ENCODE measurements at places on chromosomes 12 and 14. TPM values are rescaled to one million over a fixed set of nuclear protein-coding genes. Genes with fewer than 3 reads are reported as not detected.
A peak's percentile ranks its signal among the peaks of the same experiment; 100 is the strongest.

DNA sequence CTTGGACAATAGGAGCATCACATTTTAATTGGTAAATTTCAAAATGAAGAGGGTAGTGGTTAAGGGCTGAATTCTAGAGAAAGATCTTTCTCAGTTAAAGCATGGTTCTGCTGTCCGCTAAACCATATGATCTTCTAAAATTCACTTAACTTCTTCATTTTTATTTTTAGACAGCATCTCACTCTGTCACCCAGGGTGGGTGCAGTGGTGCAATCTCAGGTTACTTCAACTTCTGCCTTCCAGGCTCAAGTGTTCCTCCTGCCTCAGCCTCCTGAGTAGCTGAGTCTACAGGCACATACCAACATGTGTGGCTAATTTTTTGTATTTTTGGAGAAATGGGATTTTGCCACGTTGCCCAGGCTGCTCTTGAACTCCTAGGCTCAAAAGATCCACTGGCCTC, 226.7 kb upstream of the ABCD2 start:
- DNase-seq, result no peak
- H3K36me3 ChIP-seq, result no peaks in the 10 kb centered on the region
- no peaks in the 10 kb centered on the region for H3K4me1 ChIP-seq
- H3K27me3 ChIP-seq, result no peaks in the 10 kb centered on the region

Gene TESPA1
- 5.0 TPM for total RNA-seq

DNA sequence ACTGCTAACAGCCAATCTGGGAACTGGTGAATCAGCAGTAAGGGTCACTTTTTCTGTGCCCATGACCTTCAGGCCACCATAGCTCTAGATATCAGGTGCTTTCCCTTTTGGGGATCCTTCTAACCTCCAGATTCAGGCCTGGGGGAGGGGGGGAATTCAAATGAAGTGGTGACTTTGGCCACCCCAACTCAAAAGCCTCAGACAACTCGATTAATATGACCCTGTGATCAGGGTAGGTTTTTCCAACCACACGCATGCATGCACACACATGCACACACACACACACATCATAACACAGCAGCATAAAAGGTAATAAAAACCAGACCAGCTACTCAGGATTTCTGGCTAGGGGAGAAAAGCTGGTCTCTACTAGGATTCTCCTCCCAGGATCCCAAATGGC, 5.3 kb downstream of the TBX3 start:
- H3K27ac ChIP-seq, result peak overlapping the region; percentile 90
- H3K36me3 ChIP-seq, result peaks cover 21% of the 10 kb centered on the region
- H3K4me1 ChIP-seq, result no peaks in the 10 kb centered on the region
- peak overlapping the region; percentile 66 for H3K4me3 ChIP-seq
- DNase-seq, result no peak

- H3K4me3 ChIP-seq, result no peak overlapping the region
- DNase-seq, result no peak
- H3K36me3 ChIP-seq, result no peaks in the 10 kb centered on the region
- H3K27me3 ChIP-seq, result no peaks in the 10 kb centered on the region
- H3K27ac ChIP-seq, result no peak overlapping the region
- H3K4me1 ChIP-seq, result no peaks in the 10 kb centered on the region
Measured at GRCh38 chr14:32694795-32695449, 243.8 kb upstream of the NPAS3 start.

Gene COA8
- total RNA-seq, result 33.0 TPM

Gene ADAM21
- total RNA-seq, result 0.24 TPM

Gene RIC8B
- total RNA-seq, result 16.7 TPM

- peaks cover 3% of the 10 kb centered on the region for H3K27me3 ChIP-seq
- H3K4me3 ChIP-seq, result no peak overlapping the region
- DNase-seq, result no peak
- H3K27ac ChIP-seq, result no peak overlapping the region
- H3K4me1 ChIP-seq, result no peaks in the 10 kb centered on the region
Measured at GRCh38 chr14:56561606-56562005, 18.0 kb upstream of the TMEM260 start.

DNA sequence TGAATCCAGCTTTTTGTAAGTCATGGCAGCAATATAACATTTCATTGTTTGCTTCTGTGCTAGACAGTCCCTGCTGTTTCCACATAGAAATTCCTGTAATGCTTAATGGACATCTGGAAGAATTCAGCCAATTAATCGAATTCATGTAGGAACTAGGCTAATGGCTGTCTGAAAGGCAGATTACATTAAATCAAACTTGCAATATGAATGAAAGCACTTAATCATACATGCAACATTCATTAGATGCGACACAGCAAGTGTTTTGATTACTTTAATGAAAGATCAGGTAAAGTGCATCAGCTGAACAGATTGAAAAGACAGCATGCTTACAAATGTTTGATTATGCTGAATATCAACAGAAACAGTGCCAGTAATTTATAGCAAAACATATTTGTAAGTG, 24.1 kb upstream of the INSM2 start:
- no peak for DNase-seq
- H3K4me3 ChIP-seq, result no peak overlapping the region
- H3K27me3 ChIP-seq, result no peaks in the 10 kb centered on the region
- no peak overlapping the region for H3K27ac ChIP-seq

GRCh38 chr12:98856897-98857540, 211.9 kb downstream of the APAF1 start:
- H3K4me1 ChIP-seq, result no peaks in the 10 kb centered on the region
- no peak overlapping the region for H3K4me3 ChIP-seq
- no peaks in the 10 kb centered on the region for H3K36me3 ChIP-seq
- H3K27ac ChIP-seq, result no peak overlapping the region

Gene CD163
- 525 TPM for total RNA-seq

Gene SLC39A2
- total RNA-seq, result not detected

Gene RAD9B
- total RNA-seq, result 1.1 TPM
